ENCODE measurements at places on chromosomes 4 and X.

DNA sequence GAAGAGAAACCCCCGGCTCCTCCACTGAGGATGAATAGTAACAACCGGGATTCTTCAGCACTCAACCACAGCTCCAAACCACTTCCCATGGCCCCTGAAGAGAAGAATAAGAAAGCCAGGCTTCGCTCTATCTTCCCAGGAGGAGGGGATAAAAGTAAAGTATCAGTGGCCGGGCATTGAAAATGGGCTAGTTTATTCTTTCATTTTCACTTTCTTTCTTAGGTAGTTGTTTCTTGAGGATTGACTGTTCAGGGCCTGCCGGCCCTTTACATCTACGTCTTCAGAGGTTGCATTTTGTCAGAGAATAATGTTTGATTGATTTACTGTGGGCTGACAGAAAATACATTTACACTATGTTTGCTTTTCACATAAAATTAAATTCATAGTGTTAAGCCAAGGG lies 27.1 kb downstream of the PAK3 start:
- peak; percentile 22 for DNase-seq

- no peak for DNase-seq
These were observed 475.5 kb upstream of the ADGRL3 start for GRCh38 chr4:60724623-60725022.

- DNase-seq = no peak
These were observed 145.2 kb upstream of the MAB21L2 start for GRCh38 chr4:150436598-150437370.

GRCh38 chr4:89196056-89196674 lies 84.8 kb downstream of the TIGD2 start:
- DNase-seq = no peak

DNA sequence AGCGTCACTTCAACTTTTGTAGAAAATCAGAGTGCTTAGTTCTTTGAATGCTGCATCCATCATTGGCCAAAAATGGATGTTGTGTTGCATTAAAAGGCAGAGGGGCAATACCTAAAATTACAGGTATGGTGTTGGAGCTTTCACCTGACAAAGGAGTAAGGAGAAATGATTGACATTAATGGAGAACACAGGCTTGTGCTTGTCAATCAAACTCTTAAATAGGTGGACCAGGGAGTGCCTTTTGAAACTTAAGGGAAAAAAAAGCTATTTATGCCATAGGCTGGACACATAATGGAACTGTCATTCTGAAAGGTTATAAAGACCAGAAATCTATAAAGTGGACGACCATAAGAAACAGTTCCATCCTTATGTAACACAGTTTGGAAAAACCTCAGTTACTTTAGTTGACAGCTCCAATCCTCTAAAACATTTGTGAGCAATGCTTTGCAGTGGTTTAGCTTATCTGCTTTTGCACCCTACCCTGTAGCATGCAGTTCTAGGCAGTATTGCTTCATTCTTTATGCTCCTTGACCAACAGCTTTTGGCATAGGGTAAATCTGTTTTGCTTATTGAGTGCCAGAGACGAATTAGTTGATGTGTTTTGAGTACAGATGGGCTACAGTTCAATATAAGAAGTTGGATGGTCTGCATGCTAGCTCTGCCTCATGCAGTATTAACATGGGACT lies 2.4 kb downstream of the HADH start:
- DNase-seq = no peak

- no peak for DNase-seq
These were observed 1317.2 kb downstream of the PCDH7 start for GRCh38 chr4:32037399-32037798.

GRCh38 chrX:1212532-1212931 lies at the start of gene CRLF2:
Gene CRLF2, minus strand, starts transcription at chrX:1212649. Its CDS starts 15 bp downstream, at chrX:1212634.
- peak; percentile 48 for DNase-seq

GRCh38 chrX:117532339-117532738 lies 584.3 kb downstream of the KLHL13 start:
- no peak for DNase-seq

- no peak for DNase-seq
These were observed 99.4 kb upstream of the STX18 start for GRCh38 chr4:4641254-4641653.

GRCh38 chr4:61385256-61385655 lies 185.1 kb downstream of the ADGRL3 start:
- DNase-seq = no peak

DNA sequence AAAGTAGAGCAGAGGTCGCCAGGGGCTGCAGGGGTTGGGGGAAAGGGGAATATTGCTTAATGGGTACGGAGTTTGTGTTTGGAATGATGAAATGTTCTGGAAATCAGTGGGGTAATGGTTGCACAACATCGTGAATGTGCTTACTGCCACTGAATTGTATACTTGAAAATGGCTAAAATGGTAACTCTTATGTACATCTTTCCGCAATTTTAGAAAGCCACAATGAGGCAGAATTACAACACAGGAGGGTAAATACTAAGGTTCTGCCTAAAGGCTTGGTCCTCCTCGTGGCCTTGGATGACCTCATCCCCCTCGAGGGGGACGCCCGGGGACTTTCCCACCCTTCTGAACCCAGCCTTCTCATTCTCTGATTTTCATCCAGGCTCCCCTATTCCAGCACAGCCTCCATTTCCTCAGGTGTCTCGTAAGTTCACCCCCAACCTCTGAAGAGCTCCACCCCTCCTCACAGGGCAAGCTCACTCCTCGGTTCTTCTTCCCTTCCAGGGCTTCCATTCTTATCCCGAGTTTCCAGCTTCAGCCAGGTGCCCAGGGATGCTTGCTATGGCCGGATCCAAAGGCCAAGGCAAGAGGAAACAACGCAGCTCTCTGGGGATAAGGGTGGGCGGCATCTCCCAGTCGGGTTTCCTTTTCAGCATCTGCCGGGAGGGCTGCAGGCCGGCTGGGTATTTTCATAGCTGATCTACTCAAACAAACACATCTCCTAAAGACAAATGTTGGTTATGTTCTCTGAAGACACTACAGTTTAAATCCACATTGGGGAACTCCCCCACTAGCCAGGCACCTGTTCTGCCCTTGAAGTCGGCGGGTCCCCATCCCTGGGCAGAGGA lies 71.3 kb upstream of the ACSL1 start:
- peak; percentile 6 for DNase-seq

DNA sequence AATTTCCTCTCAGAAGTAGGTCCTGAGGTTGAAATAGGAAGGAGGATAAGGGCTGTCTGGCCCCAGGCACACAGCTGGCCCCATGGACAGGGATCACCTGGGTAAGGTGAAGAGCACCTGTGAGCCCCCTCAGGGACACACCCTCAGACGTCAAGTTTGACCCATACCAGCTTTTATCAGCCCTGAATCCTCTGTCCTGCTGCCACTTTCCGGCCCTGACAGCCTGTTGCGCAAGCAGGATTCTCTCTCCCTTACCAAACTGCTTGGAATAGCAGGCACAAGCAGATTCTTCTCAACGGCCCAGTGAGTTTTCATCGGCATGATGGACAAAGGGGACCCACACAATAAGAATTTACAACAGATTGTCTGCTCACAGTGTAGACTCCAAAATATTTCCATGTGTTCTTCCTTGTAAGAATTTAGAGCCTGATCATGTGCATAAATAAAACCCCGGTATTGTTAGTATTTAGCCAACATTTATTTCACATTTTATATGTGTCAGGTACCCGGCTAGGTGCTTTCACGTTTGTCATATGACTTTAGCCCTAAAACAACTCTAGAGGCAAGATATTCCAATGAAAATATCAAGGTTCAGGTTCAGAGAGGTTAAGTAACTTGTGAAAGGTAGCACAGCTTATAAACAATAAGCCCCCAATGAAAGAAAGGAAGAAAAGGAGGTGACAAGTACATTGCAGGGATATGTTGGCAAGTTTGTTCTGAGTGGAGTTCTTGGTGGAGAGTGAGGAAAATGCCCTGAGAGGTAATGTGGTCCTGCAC lies 107.2 kb upstream of the KIT start:
- DNase-seq = no peak

DNA sequence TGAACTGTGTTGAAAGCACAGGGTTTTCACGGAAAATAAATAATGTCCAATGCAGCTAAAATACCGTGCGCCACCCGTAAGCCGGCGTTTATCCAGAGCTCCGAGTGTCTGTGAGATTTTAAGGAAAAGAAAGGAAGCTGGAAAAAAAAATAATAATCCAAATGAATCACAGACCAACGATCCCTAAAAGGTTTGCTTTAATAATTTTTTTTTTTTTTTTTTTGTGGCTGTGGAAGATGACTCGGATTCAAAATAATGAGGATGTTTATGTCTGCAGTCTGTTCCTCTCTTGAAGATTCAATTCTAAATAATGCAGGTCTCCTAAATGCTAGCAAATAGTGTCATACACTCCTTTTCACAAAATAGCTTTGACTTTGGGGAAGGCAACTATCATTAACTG lies 84.6 kb upstream of the PPP2R3B start:
- no peak for DNase-seq

- DNase-seq = no peak
These were observed 28.6 kb downstream of the SPATA18 start for GRCh38 chr4:52079659-52080058.

DNA sequence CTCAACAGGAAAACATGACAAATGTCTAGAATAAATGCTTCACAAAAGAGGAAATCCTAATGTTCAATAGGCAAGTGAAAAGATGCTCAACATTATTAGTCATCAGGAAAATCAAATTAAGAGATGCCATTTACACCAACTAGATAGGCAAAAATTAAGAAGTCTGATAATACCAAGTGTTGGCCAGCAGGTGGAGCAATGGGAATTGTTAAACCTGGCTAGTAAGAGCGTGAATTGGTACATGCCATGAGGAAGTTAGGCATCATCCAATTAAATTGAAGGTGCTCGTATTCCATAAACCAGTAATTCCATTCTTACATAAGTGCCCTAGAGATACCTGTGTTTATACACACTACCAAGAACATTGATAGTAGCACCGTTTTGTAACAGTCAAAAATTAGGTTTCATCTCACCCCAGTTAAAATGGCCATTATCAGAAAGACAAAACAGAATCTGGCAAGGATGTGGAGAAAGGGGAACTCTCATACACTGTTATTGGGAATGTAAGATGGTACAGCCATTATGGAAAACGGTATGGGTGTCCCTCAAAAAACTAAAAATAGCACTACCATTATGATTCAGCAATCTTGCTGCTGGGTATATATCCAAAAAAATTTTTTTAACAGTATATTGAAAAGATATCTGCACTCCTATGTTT lies 14.0 kb upstream of the ZCCHC18 start:
- DNase-seq = peak; percentile 73

GRCh38 chr4:89000844-89001360 lies 56.1 kb downstream of the FAM13A start:
- no peak for DNase-seq

DNA sequence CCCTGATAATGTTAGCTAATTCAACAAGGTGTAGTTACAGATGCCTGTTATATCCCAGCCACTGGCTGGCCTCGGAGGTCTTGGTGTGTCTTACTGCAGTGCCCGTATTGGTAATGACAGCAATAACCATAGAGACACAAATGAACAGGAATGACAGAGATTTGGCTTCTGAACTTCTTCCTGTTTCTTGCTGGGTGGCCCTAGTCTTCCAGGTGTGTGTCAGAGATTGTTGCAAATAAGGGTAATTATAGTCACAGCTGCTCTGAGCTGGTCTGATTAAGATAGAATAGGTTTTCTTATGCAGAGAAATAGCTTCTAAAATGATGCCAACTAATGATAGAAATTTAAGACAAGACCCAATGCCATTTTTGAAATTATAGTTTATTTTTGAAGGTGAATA lies 64.1 kb upstream of the MAD2L1 start:
- no peak for DNase-seq

GRCh38 chr4:32930700-32931099 lies 2210.5 kb downstream of the PCDH7 start:
- DNase-seq = no peak

DNA sequence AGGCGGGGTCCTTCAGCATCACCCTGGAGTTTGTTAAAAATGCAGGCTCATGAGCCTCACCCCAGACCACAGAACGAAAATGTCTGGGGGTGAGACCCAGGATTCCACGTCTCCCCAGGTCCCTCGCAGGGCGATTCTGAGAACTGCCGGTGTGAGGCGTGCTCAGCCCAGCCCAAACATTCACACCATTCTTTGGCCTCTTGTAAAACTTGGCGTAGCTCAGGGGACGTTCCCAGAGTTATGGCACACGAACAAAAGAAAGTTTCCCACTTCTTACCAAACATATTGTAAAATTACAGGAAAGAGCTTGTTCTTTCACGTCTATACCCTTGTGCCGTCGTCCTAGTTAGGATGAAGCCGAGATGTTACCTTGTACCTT lies 12.9 kb downstream of the CD99 start:
- no peak for DNase-seq

- DNase-seq = no peak
These were observed 227.5 kb upstream of the FGF13 start for GRCh38 chrX:138939038-138939437.

- peak; percentile 33 for DNase-seq
These were observed 6.7 kb downstream of the CD99 start for GRCh38 chrX:2697741-2698299.

- DNase-seq = no peak
These were observed 349.2 kb downstream of the IQCM start for GRCh38 chr4:149466446-149466845.

GRCh38 chrX:34918091-34918736 lies 24.4 kb upstream of the FAM47B start:
- DNase-seq = no peak

GRCh38 chr4:80685214-80685613 lies 345.3 kb upstream of the BMP3 start:
- no peak for DNase-seq

- no peak for DNase-seq
These were observed 186.5 kb downstream of the BANK1 start for GRCh38 chr4:101977076-101977475.

- DNase-seq = no peak
These were observed 116.1 kb upstream of the ZNF827 start for GRCh38 chr4:146054676-146055075.

DNA sequence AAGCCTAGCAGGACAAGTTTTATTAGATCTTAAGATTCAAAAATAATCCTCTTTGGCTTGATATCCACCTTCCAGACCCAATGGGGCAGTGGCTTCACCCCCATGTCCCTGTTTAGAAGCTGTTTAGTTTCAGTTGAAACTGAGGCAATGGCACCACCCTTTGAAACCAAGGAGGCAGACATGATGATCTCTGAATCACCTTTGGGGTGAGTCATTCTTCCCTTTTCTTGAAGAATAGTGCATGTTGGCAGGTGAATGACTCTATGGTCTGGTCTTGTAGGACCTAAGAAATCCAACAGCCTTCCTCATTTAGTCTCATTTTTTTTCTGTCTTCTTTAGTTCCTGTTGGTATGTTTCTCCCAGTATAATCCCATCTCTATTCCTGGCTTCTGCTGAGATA lies 29.5 kb upstream of the BMP15 start:
- DNase-seq = no peak

GRCh38 chr4:5660185-5660584 lies 48.2 kb downstream of the EVC2 start:
- no peak for DNase-seq

- DNase-seq = no peak
These were observed 20.4 kb upstream of the FGF16 start for GRCh38 chrX:77426811-77427210.

Measured in CD4-positive, alpha-beta T cell treated with Interleukin-21 for 1 hour (primary cell).